ENCODE measurements at places on chromosomes 2 and 18. TPM values are rescaled to one million over a fixed set of nuclear protein-coding genes. Genes with fewer than 3 reads are reported as not detected.

- DNase-seq, result no peak
Measured at GRCh38 chr2:149063177-149063576, 24.7 kb downstream of the LYPD6B start.

The MRPL19 gene
- polyA plus RNA-seq, result 42.7 TPM

- no peak for DNase-seq
Measured at GRCh38 chr18:63054901-63055584, 264.5 kb downstream of the BCL2 start.

DNA sequence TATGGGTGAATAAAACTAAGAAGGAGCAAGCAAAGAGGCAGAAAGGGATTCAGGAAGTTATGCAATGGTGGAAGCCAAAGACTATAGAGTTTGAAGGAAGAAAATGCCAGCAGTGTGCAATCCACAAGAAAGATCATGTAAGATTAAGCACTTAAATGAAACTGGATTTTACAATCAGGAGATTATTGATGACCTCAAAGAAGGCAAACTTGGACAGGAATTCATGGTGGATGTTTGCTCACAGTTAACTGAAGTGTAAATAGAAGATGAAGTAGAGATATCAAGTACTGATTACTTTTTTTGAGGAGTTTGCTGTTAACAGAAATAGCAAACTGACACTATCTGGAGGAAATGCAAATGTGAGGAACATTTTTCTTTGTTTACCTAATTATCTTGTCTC lies 308.9 kb downstream of the RND3 start:
- no peak for DNase-seq

- no peak for DNase-seq
Measured at GRCh38 chr2:3219536-3219935, 158.1 kb downstream of the EIPR1 start.

GRCh38 chr2:10764096-10764785 lies 42.8 kb downstream of the ATP6V1C2 start:
- DNase-seq, result no peak

GRCh38 chr2:229947544-229947943 lies 25.2 kb downstream of the FBXO36 start:
- no peak for DNase-seq
